ENCODE measurements at places on chromosomes 2 and 18. TPM values are rescaled to one million over a fixed set of nuclear protein-coding genes. Genes with fewer than 3 reads are reported as not detected.

Gene SERPINB12
- total RNA-seq: not detected

Gene TMEM214
- total RNA-seq: 45.8 TPM

Gene GAL3ST2
- 0.46 TPM for total RNA-seq

Gene GRB14
- 10.4 TPM for total RNA-seq

Gene CNDP1
- not detected for total RNA-seq

Gene C2orf80
- not detected for total RNA-seq

Gene ZEB2
- total RNA-seq: 136 TPM

Gene KYNU
- 0.20 TPM for total RNA-seq

Gene RNPEPL1
- 33.4 TPM for total RNA-seq

Gene GCKR
- total RNA-seq: 8.5 TPM

Gene PJVK
- total RNA-seq: 2.5 TPM

Gene TM4SF20
- total RNA-seq: not detected

Gene CFAP65
- total RNA-seq: 0.03 TPM

Gene DSEL
- total RNA-seq: 53.5 TPM

Gene REEP1
- total RNA-seq: 0.07 TPM

Gene AQP12B
- total RNA-seq: not detected

Gene STK17B
- 86.0 TPM for total RNA-seq

Gene CD8B2
- not detected for total RNA-seq

Gene NFATC1
- 3.8 TPM for total RNA-seq

Gene GBX2
- total RNA-seq: 0.13 TPM

Gene UGT1A3
- total RNA-seq: not detected

Gene FBXO41
- total RNA-seq: 0.72 TPM

Data from smooth muscle cell of the pulmonary artery (primary cell).